ENCODE measurements at places on chromosomes 2 and 18.
A peak's percentile ranks its signal among the peaks of the same experiment; 100 is the strongest.

DNA sequence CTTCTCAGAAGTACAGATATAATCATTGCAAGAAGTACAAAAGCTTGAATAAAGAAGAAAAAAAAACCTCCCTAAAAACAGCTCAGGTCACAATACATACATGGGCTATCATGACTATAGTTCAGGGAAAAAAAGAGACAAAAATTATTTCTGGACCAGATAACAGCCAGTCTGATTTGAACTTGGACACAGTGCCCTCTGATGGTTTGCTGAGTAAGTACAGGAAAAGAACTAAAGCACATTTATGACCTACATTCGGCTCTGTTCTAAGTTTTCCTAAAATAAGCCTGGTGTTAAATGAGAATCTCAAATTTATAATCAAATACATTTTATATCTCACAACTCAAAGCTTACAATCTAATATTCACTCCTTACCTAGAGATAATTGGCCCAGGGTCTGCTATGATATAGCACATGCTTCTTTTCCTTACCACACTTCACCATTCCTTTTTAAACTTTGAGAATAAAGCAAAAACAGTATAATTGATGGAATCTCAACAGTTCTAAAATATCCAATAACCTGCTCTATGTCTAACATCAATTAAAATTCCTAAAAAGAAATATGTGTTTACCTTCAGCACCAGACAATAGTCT lies 81.1 kb downstream of the RAPH1 start:
- no peak for DNase-seq

GRCh38 chr2:239765076-239765845 lies 259.9 kb downstream of the NDUFA10 start:
- DNase-seq, result peak; percentile 36

DNA sequence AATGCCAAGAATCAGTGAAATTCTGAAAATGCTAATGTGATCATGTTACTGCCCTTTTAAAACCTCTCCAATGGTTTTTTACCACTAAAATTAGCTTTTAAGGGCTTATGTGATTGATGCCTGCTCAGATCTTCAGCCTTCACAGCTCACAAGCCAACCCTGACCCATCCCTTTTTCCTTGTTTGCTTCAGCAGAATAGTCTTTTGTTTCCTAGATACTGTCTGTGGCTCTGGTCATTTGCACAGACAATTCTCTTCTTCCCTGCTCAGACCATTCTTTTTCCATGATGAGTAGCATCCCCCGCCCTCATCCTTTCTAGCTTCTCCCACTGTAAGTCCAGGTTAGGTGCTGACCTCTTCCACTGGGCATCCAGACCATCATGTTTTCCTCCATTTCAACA lies 164.9 kb upstream of the NT5C1B start:
- DNase-seq, result no peak

- no peak for DNase-seq
Observed at GRCh38 chr2:32772638-32773447, 145.0 kb downstream of the TTC27 start.

- DNase-seq, result no peak
Observed at GRCh38 chr18:555705-556457, 24.3 kb upstream of the CETN1 start.

GRCh38 chr2:47645246-47645645 lies 137.7 kb upstream of the MSH6 start:
- DNase-seq, result peak; percentile 37

DNA sequence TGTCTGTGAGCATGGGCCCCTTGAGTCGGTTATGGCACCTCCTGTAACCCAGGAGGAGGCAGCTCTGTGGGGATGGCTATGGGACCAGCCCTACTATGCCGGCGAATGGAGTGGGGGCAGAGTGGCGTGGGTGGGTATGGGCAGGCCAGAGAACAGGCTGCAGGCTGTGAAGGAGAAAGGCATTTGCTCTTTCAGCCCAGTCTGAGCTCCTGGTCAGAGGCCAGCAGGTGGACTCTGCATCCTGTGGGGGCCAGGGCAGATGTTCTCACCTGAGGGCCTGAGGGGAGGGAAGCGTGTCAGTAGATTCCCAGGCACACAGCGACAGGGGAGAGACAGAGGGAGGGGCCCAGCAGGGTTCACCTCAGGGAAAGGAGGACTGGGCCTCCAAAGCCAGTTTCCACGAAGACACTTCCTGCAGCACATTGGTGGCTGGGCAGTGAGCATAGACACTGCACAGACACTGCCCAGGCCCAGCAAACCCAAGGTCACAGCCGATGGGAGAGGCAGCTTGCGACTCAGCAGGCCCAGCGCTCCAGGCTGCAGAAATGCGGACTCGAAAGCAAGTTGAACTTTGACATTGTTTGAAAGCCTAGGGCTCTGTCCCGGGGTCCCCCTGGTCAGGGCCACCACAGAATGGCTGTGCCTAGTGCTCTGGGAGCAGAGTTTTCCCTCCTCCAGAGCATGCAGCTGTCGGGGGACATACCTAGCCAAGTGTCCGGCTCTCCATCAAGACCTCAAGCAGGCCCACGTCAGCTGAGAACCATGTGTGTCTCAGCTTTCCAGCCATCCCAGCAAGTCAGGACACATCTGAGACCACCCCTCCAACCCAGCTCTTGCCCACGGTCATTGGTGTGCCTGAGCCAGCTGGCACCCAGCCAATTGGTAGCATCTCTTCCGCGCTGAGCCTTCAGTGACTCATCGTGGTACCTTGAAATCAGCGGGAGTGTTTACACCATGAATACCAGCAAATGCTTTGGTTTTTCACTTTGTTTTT lies 53.8 kb downstream of the TGOLN2 start:
- DNase-seq, result peak; percentile 42

DNA sequence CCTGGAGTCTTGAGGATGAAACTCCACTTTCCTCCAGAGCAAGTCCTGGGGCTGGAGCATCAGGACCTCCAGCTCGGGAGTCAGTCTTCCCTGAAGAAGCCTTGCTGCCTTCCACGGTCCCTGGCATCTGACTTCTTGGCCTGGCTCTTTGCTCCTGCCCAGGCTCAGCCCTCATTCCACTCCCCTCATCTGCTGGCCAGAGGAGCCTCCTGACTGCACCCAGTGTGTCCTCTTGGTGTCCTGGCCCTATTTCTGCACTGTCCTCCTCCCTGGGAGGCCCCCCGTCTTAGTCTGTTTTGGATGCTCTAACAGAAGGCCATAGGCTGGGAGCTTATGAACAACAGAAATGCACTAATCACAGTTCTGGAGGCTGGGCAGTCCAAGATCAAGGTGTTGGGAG lies 231.5 kb downstream of the LOXHD1 start:
- DNase-seq, result no peak

GRCh38 chr2:109410039-109410815 lies 203.5 kb downstream of the SEPTIN10 start:
- peak; percentile 89 for DNase-seq

GRCh38 chr2:195590861-195591205 lies 66.2 kb upstream of the SLC39A10 start:
- no peak for DNase-seq

DNA sequence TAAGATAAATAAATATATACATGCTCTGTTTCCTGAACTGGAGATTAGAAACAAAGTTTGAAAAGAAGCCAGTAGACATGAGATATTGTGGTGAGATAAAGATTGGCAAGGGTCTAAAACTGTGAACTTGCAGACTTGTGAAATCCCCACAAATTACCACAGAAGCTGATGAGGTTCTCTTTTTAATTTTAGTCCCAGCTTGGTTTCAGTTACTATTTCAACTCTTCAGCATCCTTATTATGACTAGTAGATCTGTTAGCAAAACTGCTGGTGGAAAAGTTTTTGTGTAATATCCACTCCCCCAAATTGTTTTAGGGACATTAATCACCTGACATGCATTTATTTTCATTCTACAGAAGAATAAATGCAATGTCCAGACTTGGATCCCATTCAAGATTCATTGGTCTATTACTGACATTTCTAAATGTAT lies 20.8 kb downstream of the RASGRP3 start:
- no peak for DNase-seq

DNA sequence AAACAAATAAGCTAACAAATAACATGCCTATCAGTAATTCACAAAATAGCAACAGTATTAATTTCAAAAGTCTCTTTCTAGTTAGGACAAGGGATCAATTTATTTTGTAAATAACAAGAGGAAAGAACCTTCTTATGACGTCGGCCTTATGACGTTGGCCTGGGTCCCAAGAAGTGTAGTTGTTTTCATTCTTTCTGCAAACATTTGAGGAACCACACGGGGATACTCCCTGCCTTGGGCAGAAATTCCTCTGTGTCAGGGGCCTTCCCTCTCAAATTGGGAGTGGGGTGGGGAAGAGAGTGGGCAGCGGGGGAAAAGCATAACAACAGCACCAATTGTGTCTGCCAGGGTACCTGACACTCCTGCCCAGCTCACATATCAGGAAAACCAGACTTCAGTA lies 1.3 kb downstream of the CCDC68 start:
- DNase-seq, result peak; percentile 49

DNA sequence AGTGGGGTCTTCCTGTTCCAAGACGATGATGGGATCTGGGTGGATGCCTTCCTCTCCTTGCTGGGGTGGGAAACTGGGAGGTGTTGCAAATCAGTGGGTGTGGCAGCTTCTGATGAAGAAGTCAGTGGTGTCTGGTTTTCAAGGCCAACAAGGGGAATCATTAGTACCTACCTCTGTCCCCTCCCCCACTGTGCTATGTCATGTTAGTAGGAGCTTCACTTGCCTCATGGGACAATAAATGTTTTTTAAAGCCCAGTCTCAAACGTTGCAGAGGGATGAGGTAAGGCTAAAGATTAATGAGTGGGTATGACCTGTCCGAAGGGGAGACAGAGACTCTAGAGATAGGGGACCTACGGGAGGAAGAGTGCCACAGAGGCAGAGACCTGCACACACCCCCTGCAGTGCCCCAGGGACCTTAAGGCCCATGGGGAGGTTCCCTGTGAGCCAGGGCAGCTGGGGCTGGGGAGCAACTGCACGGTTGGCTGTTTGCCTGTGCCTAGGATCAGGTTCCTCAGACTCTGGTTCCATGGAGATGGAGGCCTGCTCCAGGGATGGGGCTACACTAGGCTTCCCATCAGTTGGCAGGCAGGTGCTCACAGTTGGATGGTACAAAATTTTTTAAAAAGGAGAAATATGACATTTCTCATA lies 37.8 kb upstream of the SLC1A4 start:
- no peak for DNase-seq

DNA sequence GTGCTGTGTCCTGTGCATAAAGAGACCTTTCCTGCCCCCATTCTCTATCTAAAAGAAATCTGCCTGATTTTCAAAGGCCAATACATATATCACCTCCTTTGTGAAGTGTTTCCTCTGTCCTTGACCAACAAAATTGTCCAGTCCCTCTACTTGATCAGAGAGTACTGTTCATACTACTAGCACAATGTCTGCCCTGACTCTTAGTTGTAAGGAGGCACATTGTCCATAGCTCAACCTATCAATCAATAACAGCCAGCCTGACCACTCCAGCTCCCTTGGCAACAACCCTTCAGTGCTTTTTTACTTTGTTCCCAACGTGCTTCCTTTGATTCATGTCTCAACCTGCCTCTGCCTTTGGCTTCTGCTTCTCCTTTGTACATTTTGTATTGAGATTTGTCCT lies 398.9 kb downstream of the TRIB2 start:
- no peak for DNase-seq

GRCh38 chr2:47127862-47128543 lies 27.1 kb downstream of the STPG4 start:
- DNase-seq, result no peak

- no peak for DNase-seq
Observed at GRCh38 chr2:193348055-193348454, 1153.3 kb upstream of the TMEFF2 start.

- no peak for DNase-seq
Observed at GRCh38 chr2:230885463-230886130, 20.9 kb downstream of the ITM2C start.

- peak; percentile 96 for DNase-seq
Observed at GRCh38 chr2:73175663-73176204, 26.6 kb upstream of the NOTO start.

- DNase-seq, result no peak
Observed at GRCh38 chr2:188410504-188411235, 119.0 kb downstream of the GULP1 start.
